Activated naive CD4-positive, alpha-beta T cell treated with anti-CD3 and anti-CD28 coated beads for 36 hours (primary cell): ENCODE measurements at places on chromosomes 7 and 10. TPM values are rescaled to one million over a fixed set of nuclear protein-coding genes. Genes with fewer than 3 reads are reported as not detected.

GRCh38 chr7:116588641-116589594 lies 64.1 kb downstream of the CAV1 start:
- no peak for DNase-seq

HTR7 gene
- 0.10 TPM for total RNA-seq

TNRC18 gene
- total RNA-seq = 36.0 TPM

NANOS1 gene
- 0.52 TPM for total RNA-seq

NPY4R2 gene
- total RNA-seq = not detected

DNA sequence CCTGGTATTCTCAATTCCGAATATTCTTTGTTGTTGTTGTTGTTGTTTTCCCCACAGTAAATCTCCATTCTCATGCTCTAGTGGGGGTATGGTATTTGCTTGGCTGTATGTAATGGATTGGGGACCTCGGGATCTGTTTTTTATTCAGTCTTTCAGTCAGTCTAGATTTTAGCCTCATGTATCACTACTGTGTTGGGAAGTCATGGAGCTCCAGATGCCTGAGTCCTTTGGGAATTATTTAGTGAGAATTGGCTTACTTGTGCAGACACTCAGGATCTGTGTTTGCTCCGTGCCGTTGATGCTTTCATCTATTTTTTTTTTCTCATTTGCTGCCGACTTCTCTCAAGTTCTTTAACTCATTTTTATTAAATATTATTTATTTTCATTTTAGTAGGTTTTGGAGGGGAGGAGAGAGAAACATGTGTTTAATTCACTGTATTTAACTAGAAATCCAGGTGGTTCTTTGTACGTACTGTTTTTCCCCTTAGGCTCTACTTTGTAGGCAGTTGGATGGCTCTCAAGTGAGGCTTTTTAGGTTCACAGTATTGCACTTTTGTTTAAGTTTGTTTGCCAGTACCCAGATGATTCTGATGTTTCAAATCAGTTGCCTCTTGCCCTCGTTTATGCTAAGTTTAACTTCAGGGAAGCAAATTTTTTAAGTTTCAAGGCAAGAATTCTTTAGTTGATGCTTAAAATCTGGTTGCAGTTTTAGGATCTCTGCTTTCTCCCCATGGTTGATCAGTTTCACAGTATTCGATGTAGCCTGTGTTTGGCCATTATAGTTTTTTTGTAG lies 36.9 kb downstream of the ZNRF2 start:
- no peak for DNase-seq

SPAM1 gene
- not detected for total RNA-seq

TSPAN13 gene
- total RNA-seq = 0.35 TPM

- DNase-seq = peak; percentile 82
Observed at GRCh38 chr10:113961182-113962031, 82.3 kb upstream of the ADRB1 start.

PTPN20 gene
- 1.3 TPM for total RNA-seq

GCC1 gene
- total RNA-seq = 11.0 TPM

GRCh38 chr7:158924956-158925355 lies 68.6 kb downstream of the DYNC2I1 start:
- no peak for DNase-seq

NPC1L1 gene
- total RNA-seq = not detected

DNA sequence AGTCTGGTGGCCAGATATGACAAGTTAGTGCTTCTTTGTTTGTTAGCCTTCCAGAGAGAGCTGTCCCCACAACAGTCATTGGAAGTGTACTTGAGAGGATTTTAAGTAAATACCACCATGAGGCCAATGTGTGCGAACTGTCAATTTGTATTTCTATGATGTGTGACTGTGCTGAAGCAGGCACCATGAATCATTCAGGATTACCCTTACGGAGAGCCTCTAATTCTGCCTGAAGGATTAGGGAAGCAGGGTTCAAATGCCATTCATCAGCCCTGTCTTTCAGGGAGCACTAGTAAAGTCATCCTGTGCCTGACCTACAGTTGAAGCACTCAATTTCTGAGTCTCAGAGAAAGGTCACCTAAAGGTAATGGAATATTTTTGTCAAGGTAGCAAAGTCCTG lies 109.3 kb downstream of the GATA3 start:
- no peak for DNase-seq

FAM25G gene
- not detected for total RNA-seq

DNA sequence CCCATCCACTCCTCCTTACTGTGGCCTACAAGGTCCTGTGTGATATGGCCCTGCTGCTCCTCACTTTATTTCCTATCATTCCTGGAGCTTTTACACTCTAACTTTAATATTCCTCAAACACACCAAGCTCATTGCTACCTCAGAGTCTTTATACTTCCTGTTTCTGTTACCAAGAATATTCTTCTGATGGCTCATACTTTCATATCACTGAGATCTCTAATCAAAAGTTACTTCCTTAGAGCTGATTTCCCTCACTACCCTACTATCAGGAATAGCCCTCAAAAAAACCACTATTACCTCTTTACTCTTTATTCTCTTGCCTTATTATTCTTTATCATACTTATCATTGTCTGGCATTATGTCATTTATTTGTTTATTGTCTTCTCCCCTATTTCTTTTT lies 5.8 kb upstream of the PPP3CB start:
- DNase-seq = no peak

DNA sequence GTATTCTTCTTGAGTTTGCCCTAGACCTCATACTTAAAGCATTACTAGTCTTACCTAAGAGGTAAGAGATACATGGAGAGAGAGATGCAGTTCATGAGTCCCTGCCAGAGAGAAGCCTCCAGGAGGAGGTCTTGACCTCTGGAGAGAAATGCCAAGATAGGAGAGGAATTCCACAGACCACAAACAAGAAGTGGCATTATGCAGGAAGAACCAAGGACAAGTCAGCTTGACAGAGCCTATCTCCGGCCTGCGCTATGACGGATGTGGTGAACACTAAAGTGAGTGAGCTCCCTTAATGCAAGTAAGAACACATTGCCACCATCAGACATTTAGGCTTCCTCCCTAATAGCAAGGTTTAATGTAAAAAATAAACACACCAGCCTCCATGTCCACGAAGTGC lies 27.9 kb upstream of the COL1A2 start:
- no peak for DNase-seq

DNA sequence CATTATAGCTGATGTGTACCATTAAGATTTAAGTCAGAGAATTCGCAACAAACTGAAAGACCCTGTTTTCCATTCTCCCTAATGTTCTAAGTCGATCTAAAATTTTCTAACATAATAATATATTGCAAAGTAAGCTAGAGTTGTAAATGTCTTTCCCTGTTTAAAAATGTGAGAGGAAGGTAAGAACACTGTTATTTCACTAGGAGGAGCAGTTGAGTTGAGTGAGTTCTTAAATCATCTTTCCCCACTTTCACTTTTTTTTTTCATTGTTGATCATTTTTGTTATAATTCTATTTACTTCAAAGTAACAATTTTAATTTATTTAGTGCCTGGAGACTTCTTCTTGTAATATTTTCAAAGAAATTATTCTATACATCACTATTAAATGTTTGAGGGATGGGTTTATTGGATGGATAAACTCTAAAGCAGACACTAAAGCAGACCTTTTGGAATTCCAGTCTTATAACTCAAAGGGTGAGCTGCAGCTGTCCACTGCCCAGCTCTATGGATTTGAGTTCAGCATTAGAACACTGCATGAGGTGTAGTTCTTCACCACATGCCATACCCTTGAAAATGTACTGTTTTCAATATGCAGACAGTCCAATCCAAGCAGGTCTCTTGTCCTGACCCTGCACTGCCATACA lies 181.3 kb upstream of the FZD1 start:
- no peak for DNase-seq

ZP3 gene
- 32.6 TPM for total RNA-seq

FGFBP3 gene
- 1.6 TPM for total RNA-seq

GRCh38 chr7:98974906-98975816 lies 96.8 kb downstream of the TRRAP start:
- no peak for DNase-seq

GRCh38 chr7:4607311-4607729 lies 74.8 kb upstream of the FOXK1 start:
- no peak for DNase-seq

TRPV6 gene
- total RNA-seq = not detected

IKZF1 gene
- 226 TPM for total RNA-seq

GIMAP5 gene
- total RNA-seq = 32.3 TPM

GRCh38 chr10:43083764-43084163 lies 6.9 kb downstream of the RET start:
- DNase-seq = peak; percentile 35

GRCh38 chr10:102468683-102469082 lies 17.3 kb upstream of the C10orf95 start:
- no peak for DNase-seq
